PC-9 (cell line): ENCODE measurements at places on chromosomes 5 and 9. TPM values are rescaled to one million over a fixed set of nuclear protein-coding genes. Genes with fewer than 3 reads are reported as not detected.

DNA sequence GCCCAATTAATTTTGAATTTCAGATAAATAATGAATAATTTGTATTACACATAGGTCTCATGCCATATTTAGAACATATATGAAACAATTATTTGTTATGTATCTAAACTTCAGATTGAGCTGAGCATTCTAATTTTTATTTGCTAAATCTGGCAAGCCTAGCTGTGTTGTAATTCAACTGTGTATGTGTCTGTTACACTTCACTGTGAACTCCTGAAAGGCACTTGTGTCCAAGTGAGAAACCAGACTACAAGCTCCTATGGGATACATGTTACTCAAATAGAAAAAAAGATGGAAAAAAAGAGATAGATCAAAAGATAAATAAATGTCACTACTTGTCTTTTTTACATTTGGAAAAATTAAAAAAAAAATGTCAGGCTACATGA lies 56.5 kb upstream of the ANKRD55 start:
- DNase-seq, result no peak

The PTPDC1 gene
- total RNA-seq, result 6.5 and 7.4 TPM in 2 replicates

The ERGIC1 gene
- total RNA-seq, result 106 and 159 TPM in 2 replicates

DNA sequence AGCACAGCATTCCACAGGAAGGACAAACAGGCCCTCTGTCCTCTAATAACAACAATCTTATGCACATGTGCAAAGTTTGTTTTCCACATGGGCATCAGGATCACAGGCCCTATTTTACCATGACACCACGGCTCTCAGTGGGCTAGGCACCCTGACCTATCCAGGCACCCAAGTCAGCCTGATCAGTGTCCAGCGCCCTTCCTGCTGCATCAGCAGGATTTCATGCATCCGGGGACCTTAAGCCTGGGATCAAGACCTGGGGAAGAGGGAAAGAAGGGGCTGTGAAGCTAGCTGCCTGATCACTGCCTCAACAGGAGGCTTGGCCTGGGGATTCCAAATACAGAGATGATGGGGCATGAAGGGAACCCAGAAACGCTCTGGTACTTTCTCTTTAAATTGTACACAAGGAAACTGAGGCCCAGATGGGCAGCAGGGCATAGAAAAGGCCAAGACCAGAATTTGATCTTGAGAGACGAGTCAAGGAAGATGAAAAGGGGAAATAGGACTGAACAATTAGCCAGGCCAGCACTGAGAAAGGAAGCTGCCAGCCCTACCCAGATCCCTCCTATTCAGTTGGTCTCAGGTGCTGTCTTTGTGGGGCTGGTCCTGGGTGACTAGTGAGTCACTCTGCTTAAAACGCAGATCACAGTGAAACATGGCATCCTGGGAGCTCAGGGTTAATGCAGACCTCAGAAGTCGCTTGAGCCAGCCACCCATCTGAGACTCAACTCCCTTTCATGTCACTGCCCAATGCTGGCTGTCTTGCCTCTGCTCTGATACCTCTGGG lies 57.9 kb downstream of the SHB start:
- no peak for DNase-seq

DNA sequence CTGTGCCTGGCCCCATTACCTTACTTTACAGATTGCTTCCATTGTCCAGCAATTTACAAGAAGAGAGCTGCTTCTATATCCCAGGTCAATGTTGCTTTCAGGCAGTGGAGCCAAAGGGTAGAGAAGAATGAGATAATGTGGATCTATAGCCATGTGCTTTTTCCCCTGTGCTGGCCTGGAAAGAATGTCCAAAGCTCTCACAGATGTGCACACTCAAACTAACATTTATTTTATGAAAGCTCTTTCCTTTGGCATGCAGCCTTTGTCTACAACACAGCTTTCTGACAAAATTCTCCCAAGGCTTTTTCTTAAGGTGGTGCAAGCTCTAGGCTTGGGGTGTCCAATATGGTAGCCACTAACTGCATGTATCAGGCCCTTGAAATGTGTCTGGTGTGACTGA lies 217.3 kb downstream of the LRRC70 start:
- no peak for DNase-seq

The MARCHF11 gene
- not detected in 2 replicates for total RNA-seq

- no peak for DNase-seq
Observed at GRCh38 chr9:131918481-131918880, 161.2 kb downstream of the MED27 start.

The SPEF2 gene
- total RNA-seq, result 7.5 and 10.6 TPM in 2 replicates

- no peak for DNase-seq
Observed at GRCh38 chr5:15117688-15118087, 246.1 kb upstream of the ANKH start.

DNA sequence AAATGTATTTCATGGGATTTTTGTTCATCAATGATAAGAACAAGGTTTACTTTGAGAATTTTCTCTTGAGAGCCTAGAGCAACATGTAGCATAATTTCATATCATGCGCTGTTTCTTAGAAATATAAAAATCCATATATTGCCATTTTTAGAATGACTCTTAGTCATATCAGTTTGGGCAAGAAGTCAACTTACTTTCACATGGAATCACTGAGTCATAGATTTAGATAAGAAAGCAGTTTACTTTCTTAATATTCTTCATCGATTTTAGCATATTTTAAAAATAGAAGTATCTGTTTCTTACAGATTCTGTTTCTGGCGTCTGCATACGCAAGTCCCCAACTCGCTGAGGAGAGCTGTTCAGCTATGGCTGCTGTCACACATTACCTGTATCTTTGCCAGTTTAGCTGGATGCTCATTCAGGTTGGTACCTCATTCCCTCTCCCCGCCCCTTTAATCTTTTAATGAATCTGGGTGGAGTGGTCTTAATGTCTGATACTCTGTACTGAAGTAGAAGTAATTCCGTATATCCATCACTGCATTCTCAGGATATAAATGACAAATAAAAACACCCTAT lies 406.6 kb downstream of the ADGRV1 start:
- no peak for DNase-seq

DNA sequence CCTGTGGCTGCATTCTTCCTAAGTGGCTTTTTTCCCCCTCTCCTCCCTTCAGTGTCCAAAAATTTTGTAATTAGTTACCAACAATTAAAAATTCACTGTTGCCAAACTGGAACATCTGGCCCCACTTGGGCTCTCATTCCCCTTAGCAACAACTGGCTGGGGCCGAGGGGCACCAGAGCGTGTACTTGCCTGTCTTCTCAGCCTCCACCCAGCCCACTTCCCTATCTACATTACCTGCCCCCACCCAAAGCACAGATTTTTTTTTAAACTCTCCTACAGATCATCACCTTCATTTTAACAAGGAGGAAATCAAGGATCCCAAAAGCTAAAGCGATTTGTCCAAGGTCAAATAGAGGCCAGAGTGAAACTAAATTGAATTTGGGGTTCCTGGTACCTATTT lies 278.8 kb downstream of the EBF1 start:
- DNase-seq, result no peak

The SPATA31D4 gene
- total RNA-seq, result not detected in 2 replicates

DNA sequence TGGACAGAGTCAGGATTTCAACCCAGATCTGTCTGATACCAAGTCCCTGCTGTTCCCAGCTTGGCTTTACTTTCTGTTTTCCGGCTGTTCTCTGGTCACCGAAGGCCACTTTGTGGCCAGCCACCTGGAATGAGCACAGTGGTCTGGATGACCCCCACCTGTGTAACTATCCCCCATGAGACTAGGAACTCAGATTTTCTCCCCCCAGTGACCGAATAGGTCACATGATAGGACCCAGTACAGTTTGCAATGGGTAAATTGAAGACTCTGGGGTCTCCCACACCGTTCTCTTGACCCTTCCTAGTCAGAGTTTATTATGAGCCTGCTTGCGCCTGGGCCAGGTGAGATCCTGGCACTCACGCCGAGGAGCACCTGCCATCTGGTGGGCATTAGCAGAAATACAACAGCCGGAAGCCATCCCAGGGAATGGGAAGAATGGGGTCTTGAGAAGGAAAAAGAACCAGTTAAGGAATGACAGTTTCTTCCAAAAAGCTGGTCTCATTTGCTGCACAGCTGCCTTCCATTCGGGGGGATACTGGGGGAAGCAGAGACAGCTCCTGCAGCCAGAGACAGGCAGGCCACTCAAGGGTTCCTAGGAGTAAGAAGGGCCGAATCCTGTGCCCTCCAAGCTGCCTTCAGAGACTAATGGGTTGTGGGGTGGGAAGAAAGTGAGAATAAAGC lies 7.1 kb downstream of the PHYHD1 start:
- no peak for DNase-seq

DNA sequence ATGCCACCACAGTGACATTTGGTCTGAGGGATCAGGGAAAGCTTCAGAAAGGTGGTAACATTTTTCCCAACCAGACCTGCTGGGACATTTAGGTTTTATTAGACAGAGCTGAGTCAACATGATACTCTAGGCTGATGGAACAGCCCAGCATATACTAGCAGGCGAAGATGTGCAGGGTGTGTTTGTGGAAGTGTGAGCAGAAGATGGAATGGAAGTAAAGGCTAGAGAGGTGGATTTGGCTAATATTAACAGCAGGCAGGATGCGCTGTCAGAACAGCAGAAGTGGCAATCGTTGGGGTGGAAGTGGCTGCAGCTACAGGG lies 340.6 kb downstream of the ASTN2 start:
- no peak for DNase-seq

The SLC46A2 gene
- not detected in 2 replicates for total RNA-seq

DNA sequence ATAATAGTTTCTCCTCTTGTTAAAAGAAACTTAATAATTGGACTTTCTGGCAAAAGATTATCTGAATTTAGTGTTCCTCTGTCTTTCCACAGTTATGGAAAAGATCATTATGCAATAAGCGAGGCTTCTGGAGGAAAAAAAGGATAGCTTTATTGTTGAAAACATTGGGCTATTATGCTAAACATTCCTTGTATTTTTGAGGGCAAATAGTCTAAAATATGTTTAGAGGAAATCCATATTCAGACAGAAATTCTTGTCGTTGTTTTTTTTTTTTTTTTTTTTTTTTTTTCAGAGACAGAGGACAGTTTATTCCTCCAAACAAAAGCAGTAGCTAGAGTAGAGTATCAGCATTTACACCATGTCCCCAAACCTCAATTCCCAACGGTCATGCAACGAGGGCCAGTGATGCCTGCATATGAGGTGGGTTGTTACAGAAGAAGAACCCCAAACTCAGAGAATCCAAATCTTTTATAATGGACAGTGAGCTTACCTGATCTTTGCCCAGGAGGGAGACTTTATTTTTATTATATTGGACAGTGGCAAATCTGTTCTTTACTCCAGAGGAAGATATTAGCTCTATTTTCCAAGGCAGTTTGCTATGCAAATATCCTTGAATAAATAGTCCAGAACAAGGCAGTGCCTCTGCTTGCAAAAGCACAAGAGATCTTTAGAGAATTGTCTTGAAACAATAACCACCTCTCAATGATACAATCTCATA lies 48.4 kb upstream of the CDK5RAP2 start:
- DNase-seq, result no peak

GRCh38 chr5:38757451-38758245 lies 88.2 kb upstream of the OSMR start:
- DNase-seq, result no peak

The PCDHGA12 gene
- total RNA-seq, result not detected in 2 replicates

DNA sequence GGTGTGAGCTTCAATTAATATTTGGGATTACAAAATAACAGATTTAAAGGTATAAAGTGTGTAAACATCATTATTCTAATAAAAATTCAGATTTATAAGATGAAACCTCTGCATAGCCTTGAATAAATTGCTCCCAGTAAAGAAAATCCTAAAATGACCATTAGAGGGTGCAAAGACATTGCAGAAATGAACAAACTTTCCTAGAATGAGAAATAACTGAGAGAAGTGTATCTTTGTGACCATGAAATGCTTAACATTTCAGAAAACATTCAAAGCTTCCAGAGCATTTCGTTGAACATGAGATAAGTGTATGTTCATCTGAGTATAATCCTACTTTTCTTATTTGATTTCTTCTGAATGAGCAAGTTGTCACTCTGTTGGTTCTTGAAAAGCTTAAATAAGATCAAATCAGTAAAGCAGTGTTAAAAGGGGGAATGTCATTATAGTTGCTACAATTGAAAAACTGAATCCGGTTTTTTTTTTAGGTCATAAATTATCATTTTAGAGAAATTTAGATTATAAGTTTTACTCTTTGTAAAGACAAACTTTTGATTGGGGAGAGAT lies 24.7 kb upstream of the NUDT12 start:
- no peak for DNase-seq

DNA sequence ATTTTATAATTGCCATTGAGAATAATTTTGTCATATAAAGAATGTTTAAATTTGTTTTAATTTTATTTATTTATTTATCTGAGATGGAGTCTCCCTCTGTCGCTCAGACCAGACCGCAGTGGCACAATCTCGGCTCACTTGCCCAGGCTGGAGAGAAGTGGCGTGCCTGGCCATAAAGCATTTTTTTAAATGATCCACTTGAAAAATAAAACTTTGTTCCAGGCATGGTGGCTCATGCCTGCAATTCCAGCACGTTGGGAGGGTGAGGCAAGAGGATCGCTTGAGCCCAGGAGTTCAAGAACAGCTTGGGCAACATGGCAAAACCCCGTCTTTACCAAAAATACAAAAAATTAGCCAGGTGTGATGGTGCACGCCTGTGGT lies 2.1 kb upstream of the SIT1 start:
- DNase-seq, result no peak

DNA sequence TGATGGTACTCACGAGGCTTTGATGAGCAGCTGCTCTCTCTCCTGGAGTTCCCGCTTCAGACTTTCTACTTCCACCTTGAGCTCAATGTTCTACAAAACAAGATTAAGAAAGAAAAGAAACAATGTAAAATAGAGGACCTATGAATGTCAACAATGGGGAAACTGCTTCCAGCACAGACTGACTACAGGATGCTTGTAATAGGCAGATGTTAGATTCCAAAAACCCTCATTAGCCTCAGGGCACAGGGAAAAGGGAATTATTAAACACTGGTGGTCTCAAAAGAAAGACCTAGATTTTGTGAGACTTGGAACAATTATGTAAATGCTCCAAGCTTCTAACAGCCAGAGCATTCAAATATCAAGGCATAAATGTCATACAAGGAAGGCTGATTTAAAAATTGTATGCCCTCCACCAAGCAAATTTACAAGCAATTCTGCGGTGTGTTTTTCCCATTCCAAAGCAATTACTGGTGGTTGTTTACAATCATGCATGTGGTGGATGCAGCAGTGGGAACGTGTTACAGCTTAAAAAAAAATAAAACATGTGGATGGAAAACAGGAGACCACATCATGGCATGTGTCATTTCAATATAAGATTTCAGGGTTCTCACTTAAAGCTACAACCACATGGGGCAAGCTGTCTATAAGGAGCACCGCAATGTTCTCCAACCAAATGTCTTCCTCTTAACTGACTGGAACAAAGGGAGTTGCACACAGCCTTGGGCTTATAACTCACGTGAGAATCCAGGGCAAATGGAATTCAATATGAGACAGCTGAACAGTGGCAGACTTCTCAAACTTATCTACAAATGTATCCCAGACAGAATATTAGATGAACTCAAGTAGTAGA lies 34.0 kb downstream of the CDK5RAP2 start:
- DNase-seq, result no peak

The TAF1L gene
- 0.07 TPM in 1 of 2 replicates, not detected in the other for total RNA-seq

GRCh38 chr9:35287987-35288632 lies 126.3 kb downstream of the UNC13B start:
- no peak for DNase-seq

GRCh38 chr5:39376293-39376714 lies 12.0 kb upstream of the C9 start:
- DNase-seq, result peak; percentile 66

The OR1Q1 gene
- total RNA-seq, result not detected in 2 replicates

GRCh38 chr9:87141124-87141523 lies 193.8 kb upstream of the GAS1 start:
- DNase-seq, result no peak
